ENCODE measurements at places on chromosomes 6 and 20.
A peak's percentile ranks its signal among the peaks of the same experiment; 100 is the strongest.

DNA sequence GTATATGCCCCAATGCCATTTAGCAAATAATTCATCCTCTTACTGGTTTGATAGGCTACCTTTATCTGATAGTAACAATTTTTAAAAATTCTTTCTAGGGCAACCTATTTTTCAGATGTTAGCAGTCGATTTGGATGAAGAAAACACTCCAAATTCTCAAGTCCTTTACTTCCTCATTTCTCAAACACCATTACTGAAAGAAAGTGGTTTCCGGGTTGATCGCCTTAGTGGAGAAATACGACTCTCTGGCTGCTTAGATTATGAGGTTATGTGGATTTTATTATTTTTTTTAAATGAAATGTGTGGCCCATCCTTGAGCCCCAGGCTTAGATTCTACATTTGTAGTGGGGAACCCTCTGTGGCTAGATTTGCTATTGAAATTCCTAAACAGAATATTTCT is 26.3 kb downstream of the CDH26 start:
- H3K4me3 ChIP-seq: no peak overlapping the region
- H3K4me1 ChIP-seq: peaks cover 2% of the 10 kb centered on the region
- no peaks in the 10 kb centered on the region for H3K27me3 ChIP-seq
- H3K36me3 ChIP-seq: no peaks in the 10 kb centered on the region
- H3K27ac ChIP-seq: no peak overlapping the region
- no peak for DNase-seq

DNA sequence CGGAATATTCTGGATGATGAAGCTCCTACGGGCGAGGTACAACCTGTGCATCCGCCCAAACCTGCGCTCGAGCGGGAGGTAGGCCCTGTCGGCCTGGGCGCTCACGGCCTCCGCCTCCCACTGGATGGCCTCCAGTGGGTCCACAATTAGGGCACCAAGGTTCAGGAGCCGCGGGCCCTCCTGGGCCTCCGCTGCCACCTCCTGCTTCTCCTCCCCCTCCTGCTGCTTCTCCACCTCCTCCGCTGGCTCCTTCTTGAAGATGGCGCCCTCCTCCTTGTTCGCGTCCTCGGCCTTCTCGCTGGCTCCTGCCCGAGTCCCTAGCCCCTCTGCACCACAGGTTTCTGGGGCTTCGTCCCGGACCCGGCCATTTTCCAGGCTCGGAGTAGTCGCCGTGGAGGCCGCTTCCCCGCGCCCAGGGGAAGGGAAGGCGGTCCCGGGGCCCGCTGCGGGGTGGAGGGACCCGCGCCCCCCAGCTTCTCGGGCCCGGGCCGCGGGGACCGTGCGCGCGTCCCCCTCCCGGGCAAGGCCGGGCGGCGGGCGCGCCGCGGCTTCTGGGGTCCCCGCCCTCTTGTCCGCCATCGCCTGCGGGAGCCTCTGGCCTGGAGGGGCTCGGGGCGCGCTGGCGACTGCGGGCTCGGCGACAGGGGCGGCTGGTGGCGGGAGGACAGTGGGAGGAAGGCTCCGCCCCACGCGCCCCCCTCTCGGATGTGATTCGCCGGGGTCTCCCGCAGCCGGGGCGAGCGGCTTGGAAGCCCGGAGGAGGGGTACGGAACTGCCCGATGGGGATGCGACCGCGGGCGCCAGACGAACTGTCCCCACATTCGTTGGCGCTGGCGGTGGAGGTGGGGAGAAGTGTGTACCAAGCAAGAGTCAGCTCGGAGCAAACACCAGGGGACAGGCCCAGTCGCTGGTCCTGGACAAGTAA is 17.6 kb downstream of the PLAGL2 start:
- DNase-seq: no peak
- no peaks in the 10 kb centered on the region for H3K27me3 ChIP-seq
- no peak overlapping the region for H3K27ac ChIP-seq
- peak overlapping the region; percentile 36 for H3K4me3 ChIP-seq
- H3K4me1 ChIP-seq: no peaks in the 10 kb centered on the region

- no peaks in the 10 kb centered on the region for H3K36me3 ChIP-seq
- no peak overlapping the region for H3K27ac ChIP-seq
- DNase-seq: no peak
- no peaks in the 10 kb centered on the region for H3K4me1 ChIP-seq
- no peak overlapping the region for H3K4me3 ChIP-seq
These were observed 133.9 kb upstream of the PTPRT start for GRCh38 chr20:43323592-43323991.

GRCh38 chr6:9503111-9503761 is 911.6 kb downstream of the TFAP2A start:
- H3K27ac ChIP-seq: no peak overlapping the region
- no peaks in the 10 kb centered on the region for H3K36me3 ChIP-seq
- no peaks in the 10 kb centered on the region for H3K4me1 ChIP-seq
- no peak for DNase-seq

- no peaks in the 10 kb centered on the region for H3K27me3 ChIP-seq
- no peaks in the 10 kb centered on the region for H3K4me1 ChIP-seq
- peaks cover 16% of the 10 kb centered on the region for H3K36me3 ChIP-seq
- H3K27ac ChIP-seq: no peak overlapping the region
- no peak overlapping the region for H3K4me3 ChIP-seq
These were observed 21.0 kb downstream of the APMAP start for GRCh38 chr20:24971376-24972101.

- no peak overlapping the region for H3K4me3 ChIP-seq
- H3K36me3 ChIP-seq: peaks cover 5% of the 10 kb centered on the region
- H3K4me1 ChIP-seq: peaks cover 2% of the 10 kb centered on the region
- DNase-seq: no peak
These were observed 38.2 kb upstream of the FANCE start for GRCh38 chr6:35413911-35414310.

DNA sequence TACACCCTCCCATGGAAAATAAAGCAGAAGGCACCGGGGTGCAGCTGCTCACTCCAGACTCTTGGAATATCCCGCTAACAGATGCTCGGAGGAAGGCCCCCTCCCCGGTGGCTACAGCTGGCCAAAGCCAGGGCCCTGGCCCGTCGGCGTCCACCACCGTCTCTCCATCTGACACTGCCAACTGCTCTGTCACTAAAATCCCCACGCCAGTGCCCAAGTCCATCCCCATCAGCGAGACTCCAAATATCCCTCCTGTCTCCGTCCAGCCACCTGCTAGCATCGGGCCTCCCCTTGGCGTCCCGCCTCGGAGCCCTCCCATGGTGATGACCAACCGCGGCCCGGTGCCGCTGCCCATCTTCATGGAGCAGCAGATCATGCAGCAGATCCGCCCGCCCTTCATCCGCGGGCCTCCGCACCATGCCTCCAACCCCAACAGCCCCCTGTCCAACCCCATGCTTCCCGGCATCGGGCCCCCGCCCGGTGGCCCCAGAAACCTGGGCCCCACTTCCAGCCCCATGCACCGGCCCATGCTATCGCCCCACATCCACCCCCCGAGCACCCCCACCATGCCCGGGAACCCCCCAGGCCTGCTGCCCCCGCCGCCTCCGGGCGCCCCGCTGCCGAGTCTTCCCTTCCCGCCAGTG is 143.9 kb downstream of the SOBP start:
- no peaks in the 10 kb centered on the region for H3K36me3 ChIP-seq
- DNase-seq: no peak
- no peak overlapping the region for H3K4me3 ChIP-seq
- 0 out of 2 replicates have a peak, but pooled peaks cover 2% of the 10 kb centered on the region for H3K4me1 ChIP-seq

DNA sequence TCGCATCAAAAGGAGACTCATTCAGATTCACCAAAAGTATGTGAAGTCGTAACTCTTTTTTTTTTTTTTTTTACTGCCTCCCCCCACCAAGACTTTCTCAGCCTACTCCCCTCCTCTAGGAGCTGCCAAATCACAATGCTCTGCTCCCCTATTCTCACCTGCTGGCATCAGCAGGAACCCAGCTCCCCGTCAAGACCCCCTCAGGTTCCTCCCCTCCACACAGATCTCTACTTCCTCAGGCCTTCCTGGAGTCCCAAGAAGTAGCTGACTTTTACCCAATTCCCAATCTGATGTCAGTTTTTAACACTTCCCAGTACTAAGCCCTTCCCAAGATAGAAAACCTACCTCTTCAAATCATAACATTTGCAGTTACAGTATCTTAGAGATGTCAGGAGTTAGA is 39.3 kb downstream of the ARHGAP18 start:
- no peaks in the 10 kb centered on the region for H3K36me3 ChIP-seq
- no peak overlapping the region for H3K4me3 ChIP-seq
- no peaks in the 10 kb centered on the region for H3K27me3 ChIP-seq

DNA sequence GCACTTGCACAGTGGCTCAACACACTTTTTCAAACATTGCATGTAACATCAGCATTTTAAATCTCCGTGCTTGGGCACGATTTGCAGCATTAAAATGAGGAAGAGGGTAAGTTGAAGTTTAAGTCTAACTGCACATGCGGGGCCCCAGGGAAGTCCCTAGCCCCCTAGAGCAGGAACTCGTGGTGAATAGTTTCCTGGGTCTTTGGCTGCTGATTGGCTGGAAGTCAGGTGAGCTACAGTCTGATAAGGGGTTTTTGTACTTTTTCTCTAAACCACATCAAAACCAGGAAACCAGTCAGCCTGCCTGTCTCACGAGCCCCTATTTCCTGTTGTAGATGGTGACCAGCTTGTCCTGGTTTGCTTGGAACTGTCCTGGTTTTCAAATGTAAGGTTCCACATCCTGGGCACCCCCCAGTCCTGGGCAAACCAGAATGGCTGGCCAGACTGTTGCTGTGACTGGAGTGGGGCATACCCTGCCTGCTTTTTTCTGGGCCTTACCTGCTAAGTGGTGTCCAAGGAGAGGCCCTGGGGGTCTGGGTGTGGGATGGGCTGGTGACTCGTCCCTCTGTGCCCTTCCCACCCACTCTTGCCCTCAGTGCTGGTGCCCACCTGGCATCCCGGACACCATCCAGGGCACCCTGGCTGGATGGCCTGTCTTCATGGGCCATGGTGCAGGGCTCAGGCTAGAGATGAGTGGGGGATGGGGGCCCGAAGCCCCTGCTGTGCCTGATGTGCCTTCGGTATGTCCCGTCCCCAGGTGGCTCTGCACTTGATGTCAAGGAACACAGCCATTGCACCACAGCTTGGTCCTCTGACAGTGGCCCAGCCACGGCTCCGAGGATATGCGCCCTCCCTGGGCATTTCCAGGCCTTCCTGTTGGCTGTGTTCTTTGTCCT is 31.8 kb downstream of the SUN5 start:
- no peaks in the 10 kb centered on the region for H3K36me3 ChIP-seq
- H3K27ac ChIP-seq: no peak overlapping the region
- no peaks in the 10 kb centered on the region for H3K27me3 ChIP-seq
- peaks cover 8% of the 10 kb centered on the region for H3K4me1 ChIP-seq
- DNase-seq: no peak

DNA sequence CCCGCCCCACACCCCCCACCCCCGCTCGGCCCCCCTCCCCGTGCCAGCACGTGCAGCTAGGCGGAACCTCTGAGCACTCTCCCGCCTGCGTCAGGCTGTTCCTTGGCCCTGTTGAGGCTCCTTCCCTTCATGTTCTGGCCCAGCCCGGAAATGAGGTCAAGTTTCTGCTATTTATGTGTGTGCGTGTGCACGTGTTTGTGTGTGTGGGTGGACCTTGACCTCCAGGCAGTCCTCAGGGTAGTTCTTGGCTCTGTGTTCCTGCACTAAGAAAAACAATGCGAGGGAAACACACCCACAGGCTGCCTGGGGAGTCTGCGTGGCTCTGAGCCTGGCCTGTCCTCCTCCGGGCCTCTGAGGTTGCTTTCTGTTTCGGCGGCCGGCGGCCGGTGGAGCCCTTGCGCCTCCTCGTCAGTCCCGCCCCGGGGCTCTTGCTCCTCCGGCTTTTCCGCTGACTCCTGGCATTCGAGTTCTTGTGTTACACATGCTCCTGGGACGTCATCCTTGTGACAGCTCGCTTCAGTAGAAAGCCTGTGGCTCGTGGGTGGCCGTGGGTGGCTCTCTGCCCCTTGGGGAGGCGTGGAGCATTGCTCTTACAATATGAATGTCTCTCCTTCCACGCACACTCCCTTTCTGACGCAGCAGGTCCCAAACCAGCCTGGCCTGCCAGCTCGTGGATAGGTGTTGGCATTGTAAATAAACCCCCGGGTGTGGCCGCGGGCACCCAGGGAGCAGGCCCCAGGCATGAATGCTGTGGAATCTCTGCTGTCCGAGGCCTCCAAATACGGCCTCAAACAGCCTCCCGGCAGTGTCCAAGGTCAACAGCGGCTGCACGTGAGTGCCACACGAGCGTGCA is 10.0 kb downstream of the SLCO4A1 start:
- H3K27ac ChIP-seq: no peak overlapping the region
- DNase-seq: no peak
- H3K4me3 ChIP-seq: peak overlapping the region; percentile 7
- no peaks in the 10 kb centered on the region for H3K4me1 ChIP-seq

DNA sequence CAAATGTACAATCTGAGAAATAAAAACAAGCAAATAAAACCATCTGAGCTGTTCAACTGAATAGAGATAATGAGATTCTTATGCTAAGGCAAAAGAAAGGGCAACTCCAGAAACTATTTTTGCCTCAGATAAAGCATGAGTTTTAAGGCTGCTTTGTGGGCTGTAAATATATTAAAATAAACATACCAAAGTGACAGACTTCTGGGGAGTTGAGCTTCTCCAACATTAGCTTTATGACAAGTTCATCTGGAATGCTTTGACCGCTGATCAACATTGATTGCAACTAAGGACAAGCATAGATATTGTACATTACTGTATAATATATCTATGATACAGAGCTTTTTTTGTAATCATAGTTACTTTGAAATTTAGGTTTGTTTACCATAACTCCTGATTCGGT is 19.3 kb downstream of the AK9 start:
- H3K4me1 ChIP-seq: no peaks in the 10 kb centered on the region
- no peak overlapping the region for H3K27ac ChIP-seq
- H3K4me3 ChIP-seq: no peak overlapping the region
- no peak for DNase-seq
- no peaks in the 10 kb centered on the region for H3K36me3 ChIP-seq

DNA sequence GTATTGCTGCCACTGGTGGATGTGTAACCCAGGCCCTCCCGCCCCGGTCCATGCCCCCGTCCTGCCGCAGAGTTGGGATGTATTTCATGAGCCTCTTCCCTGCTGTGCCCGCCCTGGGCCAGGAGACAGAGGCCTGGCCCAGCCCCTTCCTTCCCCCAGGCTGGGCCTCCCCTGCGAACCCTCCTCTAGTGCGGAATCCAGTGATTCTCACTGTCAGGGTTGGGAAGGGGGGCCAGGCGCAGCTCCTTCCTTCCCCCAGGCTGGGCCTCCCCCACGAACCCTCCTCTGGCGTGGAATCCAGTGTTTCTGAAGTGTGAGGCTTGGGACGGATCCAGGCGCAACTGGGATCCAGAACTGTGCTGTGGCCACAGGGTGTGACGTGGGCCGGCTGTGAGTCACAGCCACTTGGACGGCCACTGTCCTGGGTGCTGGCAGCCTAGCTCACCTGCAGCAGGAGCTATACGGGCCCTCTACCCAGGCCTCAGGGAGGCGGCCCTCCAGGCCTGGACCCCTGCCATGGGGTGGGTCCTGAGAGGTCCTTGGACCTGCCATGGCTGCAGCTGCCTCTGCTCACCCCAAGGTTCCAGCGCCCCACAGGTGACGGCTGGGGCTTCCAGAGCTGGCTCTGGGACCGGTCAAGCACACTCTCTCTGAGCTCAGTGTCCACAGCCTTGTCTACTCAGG is 28.3 kb downstream of the COL20A1 start:
- no peaks in the 10 kb centered on the region for H3K36me3 ChIP-seq
- H3K4me1 ChIP-seq: no peaks in the 10 kb centered on the region
- H3K27ac ChIP-seq: no peak overlapping the region
- no peak overlapping the region for H3K4me3 ChIP-seq

- H3K4me3 ChIP-seq: no peak overlapping the region
- no peaks in the 10 kb centered on the region for H3K27me3 ChIP-seq
- H3K27ac ChIP-seq: no peak overlapping the region
- H3K36me3 ChIP-seq: no peaks in the 10 kb centered on the region
- H3K4me1 ChIP-seq: no peaks in the 10 kb centered on the region
These were observed 19.9 kb upstream of the HFE start for GRCh38 chr6:26067367-26067766.

- no peaks in the 10 kb centered on the region for H3K27me3 ChIP-seq
- no peaks in the 10 kb centered on the region for H3K4me1 ChIP-seq
- H3K4me3 ChIP-seq: no peak overlapping the region
These were observed 71.2 kb upstream of the EMILIN3 start for GRCh38 chr20:41437836-41438235.

All from iPS DF 6.9 (cell line).